ENCODE measurements at places on chromosomes 7 and 10.

DNA sequence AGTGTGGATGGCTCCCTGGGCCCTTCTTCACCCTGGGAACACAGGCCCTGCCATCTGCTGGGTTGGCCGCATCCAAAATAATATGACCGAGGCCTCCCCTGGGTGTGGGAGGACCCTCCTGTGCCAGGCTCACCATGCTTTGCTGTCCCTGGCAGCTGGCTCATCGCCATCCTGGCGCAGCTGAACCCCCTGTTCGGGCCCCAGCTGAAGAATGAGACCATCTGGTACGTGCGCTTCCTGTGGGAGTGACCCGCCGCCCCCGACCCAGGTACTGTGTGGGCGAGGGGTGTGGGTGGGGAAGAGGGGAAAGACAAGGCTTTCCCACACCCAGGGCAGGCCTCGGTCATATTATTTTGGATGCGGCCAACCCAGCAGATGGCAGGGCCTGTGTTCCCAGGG is 4.8 kb downstream of the ATP6V0E2 start:
- DNase-seq = peak; percentile 7

DNA sequence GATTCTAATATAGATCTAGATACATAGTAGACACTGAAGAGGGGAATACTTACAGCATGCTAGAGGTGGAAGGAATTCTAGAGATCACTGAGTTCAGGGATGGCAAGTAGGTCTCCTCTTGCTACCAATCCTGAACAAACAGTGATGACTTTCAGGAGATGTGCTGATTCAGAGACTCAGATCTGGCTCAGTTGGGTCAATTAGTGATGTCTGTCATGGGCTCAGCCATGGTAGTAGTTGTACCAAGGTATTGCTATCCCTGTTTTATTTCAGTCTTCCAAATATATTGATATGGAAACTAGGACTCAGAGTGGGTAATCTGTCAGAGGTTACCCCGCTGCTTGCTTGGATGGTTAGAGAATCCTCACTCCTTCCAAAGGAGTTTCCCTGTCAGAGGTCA is 38.5 kb downstream of the UNC5B start:
- DNase-seq = no peak

DNA sequence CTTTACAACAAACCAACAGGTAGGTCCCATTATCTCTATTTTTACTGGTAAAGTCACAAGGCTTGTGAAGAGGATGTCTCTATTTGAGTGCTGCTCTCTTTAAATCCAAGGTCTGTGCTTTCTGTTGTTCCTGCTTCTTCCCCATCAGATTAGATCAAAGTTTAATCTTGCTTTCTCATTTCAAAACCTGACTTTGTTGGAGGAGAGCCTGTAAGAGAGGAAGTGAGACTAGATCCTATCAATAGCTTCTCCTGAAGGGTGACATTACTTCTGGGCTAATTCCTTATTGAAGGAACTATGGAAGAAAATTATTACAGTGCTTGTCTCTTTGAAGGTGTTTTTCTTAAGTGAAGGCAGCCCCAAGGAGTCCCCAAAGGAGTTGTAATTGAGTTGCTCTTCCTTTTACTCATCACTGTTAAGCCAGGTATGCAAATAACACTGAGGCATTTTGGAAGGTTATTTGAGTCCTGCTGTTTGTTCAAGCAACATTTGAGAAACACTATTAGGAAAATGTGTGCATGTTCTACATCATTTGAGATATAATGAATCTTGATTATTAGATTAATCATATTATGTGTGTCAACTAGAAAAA is 146.2 kb upstream of the MBL2 start:
- DNase-seq = no peak

DNA sequence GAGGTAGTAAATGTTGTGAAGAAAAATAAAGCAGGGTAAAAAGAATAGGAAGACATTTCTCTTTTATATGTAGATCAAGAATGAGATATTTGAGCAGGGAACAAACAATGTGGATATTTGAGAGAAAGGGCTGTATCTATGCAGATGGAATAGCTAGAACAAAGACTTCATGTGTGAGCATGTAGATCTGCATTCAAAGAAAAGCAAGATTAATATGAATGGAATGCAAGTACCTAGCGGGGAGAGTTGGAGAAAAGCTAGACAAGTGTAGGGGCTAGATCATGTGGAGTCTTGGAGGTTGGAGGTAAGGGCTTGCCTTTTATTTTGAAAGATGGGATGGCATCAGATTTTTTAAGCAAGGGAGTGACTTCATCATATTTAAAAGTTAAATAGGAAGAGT is 27.1 kb downstream of the SHOC2 start:
- DNase-seq = no peak

DNA sequence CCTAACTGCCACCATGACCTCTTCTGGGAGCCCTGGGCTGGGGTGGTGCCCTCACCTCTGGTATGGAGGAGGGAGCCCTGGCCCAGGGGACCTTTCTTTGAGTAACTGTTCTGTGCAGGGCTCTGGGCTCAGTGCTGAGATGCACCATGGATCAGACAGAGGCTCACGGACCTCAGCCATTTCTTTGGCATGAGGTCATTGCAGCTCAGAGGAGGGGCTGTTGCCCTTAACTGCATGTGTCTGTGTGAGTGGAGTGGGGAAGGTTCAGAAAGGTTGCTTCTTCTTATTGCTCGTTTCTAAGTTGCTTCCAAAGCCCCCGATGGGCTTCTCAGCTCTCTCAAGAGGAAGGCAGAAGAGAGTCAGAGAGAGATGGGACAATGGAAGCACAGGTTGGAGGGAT is 233.9 kb downstream of the RPS24 start:
- DNase-seq = no peak

Data from mucosa of gallbladder (tissue), 1 donor.